Urinary bladder (tissue), 4 donors: ENCODE measurements at places on chromosomes 5 and 9. TPM values are rescaled to one million over a fixed set of nuclear protein-coding genes. Genes with fewer than 3 reads are reported as not detected.

DNA sequence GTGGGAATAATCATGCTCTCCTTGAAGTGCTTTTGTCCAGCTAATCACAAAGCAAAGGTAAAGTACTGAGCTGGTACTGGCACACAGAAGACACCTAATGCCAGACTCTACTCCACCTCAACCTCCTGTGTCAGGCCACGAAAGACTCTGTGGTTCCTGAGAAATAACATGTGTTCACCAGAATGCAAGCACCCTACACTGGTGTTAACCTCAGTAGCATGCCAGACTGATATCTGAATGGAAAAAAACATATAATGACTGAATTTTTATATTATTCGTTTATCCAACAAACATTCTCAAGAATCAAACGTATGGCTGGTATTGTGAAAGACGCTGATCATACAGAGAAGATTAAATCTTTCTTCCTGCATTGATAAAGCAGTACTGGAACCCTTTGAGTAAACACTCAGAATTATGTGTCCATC lies 97.1 kb upstream of the IFNE start:
- DNase-seq = no peak

DNA sequence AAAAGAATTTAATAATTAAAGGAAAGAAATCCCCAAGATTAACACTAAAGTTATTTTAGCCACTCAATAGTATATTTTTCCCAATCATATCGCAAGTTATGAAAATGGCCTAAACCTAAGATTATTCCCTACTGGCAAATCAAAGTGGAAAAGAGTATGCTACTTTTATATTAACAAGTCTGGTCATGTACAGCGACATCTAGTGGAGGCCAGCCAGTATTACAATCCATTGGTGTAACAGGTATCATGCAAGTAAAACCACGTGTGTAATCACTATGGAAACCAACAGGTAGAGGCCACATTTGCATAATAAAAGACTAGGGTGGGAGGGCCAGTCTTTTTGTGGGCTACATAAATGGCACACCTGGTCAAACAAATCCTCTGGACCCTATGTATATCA lies 976.4 kb upstream of the CDH9 start:
- no peak for DNase-seq

DNA sequence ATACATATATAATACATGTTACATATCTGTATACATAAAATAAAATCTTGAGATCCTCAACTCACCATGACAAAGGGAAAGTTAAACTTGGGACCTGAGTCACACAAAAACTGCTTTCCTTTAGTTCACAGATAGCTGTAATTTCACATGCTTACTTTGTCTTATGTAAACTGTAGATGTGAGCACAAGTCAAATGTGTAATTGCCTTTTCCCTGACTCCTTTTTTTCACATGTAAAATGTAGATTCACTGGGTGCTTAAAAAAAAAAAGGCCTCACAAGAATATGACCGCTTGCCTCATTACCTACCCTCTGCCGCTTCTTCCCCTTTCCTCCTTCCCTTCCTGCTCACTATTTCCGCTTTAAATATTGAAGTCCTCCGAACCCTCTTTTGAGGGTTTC lies 21.9 kb upstream of the FAM169A start:
- no peak for DNase-seq

- no peak for DNase-seq
Measured at GRCh38 chr5:173396311-173396993, 68.2 kb upstream of the STC2 start.

GRCh38 chr5:80355686-80356085 lies 35.9 kb downstream of the SPZ1 start:
- DNase-seq = no peak

- DNase-seq = no peak
Measured at GRCh38 chr5:119292701-119293515, 62.9 kb upstream of the TNFAIP8 start.

GRCh38 chr5:39696672-39697398 lies 272.1 kb upstream of the DAB2 start:
- DNase-seq = no peak

GRCh38 chr5:9782826-9783560 lies 152.8 kb upstream of the TAS2R1 start:
- peak; percentile 55 for DNase-seq

GRCh38 chr9:114166614-114167572 lies 11.6 kb downstream of the COL27A1 start:
- no peak for DNase-seq

- DNase-seq = no peak
Measured at GRCh38 chr9:137370865-137371520, 52.0 kb downstream of the EXD3 start.

DNA sequence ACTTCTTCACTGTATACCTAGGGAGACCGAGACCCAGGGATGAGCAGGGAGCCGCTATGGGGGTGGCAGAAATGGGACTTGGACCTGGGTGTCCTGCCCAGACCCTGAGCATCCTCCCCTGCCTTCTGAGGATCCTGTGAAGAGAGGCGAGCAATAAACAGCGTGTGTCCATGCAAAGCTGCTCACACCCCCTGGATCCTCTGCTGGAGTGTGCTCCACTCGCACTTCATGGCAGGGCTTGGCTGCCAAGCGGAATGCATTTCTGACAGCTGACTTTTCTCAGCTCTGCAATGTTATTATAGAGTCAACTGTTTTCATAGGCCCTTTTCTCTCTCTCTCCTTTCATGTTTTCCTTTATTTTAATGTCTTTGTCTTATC lies 31.0 kb upstream of the ALDH1B1 start:
- DNase-seq = no peak

DNA sequence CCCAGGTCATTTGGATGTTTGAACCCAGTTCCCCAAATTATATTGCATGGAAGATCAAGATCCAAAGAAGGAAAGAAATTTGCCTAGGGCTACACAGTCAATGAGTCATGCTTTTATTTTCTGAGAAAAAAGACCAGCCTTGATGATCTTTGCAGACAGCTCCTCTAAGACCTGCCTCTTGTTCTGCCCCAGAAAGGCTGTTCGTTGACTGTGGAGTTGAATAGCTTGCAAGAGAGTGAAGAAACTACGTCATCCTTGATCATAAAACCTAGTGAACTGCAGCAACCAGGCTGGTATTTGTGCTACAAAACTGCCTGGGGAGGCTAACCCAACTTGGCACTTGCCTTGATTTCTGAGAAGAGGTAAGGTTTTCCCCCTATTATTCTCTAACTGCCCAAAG lies 263.9 kb downstream of the PAPPA start:
- DNase-seq = no peak

- no peak for DNase-seq
Measured at GRCh38 chr5:135866016-135866415, 29.6 kb downstream of the IL9 start.

DNA sequence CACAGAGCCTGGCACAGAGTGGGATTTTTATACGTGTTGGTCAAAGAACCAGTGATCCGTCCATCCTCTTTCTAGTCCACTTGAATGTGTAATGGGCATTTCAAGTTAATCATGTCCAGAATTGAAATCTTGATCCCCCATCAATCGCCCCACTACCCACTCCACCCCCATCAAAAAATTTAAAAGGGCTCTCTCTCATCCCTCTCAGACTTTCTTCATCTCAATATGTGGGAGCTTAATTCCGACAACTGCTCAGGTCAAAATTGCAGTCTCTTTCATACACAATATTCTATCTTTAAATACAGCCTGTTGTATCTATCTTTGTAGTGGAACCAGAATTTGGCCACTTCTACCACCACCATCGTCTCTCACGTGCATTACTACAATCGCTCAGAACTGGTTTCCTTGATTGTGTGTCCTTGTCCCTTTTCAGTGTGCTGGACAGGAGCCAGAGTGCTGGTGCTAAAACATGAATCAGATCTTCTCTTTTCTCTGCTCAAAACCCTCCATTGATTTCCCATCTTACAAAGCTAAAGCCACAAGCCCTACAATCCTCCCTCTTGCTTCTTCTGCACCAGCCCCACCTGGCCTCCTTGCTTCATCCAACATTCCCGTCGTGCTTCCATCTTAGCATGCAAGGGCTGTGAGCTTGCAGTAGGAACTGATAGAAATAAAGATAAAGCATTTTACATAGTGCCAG lies 786 bp upstream of the KIF3A start:
- DNase-seq = no peak

DNA sequence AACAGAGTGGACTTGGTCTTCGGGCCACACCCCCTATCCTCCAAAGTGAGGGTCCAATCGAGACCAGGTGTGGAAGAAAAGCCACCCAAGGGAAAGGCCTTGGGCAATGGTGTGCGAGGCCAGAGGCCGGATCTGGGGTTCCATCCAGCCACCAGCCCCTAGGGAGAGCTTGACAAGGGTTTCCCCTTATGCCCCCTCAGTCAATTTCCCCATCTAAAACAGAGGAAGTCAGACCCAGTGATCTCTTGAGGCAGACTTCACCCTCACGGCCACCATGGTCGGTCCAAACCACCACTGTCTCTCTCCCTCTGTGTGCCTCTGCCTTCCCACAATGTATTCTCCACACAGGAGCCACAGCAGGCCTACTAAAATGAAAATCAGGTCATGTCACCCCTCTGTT lies 82.9 kb downstream of the C5orf15 start:
- DNase-seq = no peak

DNA sequence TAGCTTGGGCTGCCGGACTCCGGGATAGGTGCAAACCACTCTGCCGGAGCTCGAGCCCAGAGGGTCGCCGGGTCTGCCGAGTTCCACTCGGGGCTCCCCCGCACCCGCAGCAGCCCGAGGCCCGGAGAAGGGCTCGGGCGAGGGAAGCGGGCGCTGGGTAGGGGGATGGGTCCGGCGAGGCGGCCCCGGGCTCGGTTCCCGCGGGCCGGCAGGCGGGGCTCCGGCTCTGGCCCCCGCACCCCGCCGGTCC lies 507 bp downstream of the RICTOR start:
- no peak for DNase-seq

- no peak for DNase-seq
Measured at GRCh38 chr5:148090146-148090772, 26.5 kb downstream of the SPINK5 start.

GRCh38 chr9:101445353-101446029 lies 9.9 kb upstream of the ALDOB start:
- no peak for DNase-seq

DNA sequence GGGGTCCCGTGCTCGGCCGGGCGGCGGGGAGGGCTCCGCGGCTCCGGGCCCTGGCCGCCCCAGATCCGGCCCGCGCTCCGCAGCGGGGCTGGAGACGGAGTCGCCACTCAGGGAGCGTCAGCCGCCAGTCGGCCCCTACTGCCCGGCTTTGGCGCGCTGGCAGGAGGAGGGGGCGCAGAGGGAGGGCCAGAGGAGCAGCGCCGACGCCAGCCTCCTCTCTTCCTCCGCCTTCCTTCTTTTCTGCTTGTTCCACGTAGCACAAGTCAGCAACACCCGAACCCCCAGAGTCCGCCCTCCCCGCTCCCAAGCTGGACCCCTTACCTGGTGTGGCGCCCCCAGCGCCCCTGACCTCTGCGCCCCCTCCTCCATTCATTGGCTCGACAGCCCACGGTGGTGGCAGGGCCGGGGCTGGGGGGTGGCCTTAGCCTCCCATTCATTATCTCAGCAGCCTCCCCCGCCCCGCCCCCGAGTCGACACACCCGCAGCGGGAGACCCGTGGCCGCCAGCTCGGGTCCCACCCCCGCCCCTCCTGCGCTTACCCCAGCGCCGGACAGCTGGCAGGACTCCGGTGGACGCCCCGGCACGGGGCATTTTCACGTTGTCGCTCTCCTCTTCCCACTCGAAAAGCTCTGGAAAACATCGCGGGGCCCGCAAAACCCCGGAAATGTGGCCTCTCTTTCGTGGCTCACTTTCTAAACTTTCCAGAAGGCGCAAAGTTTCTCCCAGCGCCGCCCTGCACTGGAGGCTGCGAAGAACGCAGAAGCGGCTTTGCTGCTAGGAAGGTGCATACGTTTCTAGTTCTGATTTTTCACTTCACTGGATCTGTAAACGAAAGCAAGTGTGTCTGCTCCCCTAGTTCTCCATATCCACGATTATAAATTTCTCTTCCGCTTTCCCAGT lies at the start of gene LPAR1:
Gene LPAR1 (minus strand): TSS at position 140 of the 900 bp plus-strand sequence. CDS start 66,353 bp downstream, outside the sequence.
- no peak for DNase-seq

DNA sequence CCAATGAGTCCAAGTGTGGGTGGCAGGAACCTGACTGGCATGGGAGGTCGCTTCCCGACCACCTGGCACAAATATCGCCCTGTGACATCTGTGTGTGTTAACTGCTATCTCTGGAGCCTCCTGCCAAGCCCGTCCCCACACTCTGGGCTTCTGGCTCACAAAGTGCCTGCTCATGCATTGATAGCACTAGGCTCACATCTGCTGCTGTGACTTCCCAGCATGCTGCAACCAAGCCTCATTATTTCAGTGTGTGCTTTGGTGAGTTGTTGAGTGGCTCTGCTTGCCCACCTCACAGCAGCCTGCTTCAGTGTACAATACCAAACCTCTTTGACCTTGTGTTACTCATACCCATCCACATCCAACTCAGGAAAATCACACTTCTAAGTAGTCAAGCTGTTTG lies 139.8 kb downstream of the APBA1 start:
- DNase-seq = no peak

DNA sequence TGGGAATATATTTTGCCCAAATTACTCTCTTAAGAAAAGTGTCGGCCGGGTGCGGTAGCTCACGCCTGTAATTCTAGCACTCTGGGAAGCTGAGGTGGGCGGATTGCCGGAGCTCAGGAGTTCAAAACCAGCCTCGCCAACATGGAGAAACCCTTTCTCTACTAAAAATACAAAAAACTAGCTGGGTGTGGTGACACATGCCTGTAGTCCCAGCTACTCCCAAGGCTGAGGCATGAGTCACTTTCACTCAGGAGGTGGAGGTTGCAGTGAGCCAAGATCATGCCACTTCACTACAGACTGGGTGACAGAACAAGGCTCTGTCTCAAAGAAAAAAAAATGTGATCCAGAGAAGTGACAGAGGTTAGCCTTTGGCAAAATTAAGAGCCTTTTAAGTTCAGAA lies 26.4 kb upstream of the TMEM171 start:
- no peak for DNase-seq

Gene TAS2R1
- polyA plus RNA-seq = not detected

Gene CCL21
- 60.4 TPM for polyA plus RNA-seq

Gene TMEM171
- polyA plus RNA-seq = 0.23 TPM

Gene NXNL2
- polyA plus RNA-seq = 0.85 TPM

Gene LRRC14B
- not detected for polyA plus RNA-seq

Gene FGF10
- 10.1 TPM for polyA plus RNA-seq

Gene TAF11L8
- not detected for polyA plus RNA-seq

Gene MEIKIN
- not detected for polyA plus RNA-seq

Gene SPINK7
- polyA plus RNA-seq = not detected

Gene FAF2
- polyA plus RNA-seq = 21.0 TPM

Gene SLC4A9
- 0.06 TPM for polyA plus RNA-seq

Gene FOXD4L5
- polyA plus RNA-seq = not detected

Gene ADAMTS13
- polyA plus RNA-seq = 3.7 TPM
